Inflammatory macrophage (primary cell): ENCODE measurements at places on chromosomes 7 and 10.

DNA sequence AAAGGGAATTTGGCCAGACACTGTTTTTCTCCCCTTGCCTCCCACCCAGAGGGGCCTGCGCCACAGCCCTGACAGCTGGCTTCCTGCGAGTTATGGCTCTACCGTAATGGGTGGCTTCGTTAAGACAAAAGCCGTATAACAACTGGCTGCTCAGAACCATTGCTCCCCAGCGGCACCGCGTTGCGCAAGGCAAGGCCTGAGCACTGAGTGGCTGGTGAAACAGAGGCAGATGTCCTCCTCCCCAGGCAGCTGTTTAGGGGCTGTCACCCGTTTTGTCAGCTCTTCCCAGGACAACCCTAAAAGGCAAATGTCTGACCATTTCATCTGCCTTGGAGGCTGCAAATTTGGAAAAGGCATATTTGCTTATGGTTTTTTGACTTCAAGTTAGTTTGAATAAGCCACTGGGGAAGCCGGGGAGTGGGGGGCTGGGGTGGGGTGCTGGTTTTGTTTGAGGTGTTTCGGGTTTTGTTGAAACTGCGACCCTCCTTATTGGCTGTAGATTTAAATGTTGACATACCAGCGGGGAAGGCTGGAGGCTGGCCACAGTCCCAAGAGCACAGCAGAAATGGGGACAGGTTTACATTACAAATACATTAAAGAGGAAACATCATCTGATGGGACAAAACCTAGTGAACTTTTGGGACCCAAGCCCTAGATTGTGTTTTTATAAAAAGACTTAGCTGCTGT is 681 bp upstream of the SPOCK2 start:
- DNase-seq = peak; percentile 14

GRCh38 chr10:114940735-114941134 is 2.7 kb downstream of the TRUB1 start:
- DNase-seq = no peak

DNA sequence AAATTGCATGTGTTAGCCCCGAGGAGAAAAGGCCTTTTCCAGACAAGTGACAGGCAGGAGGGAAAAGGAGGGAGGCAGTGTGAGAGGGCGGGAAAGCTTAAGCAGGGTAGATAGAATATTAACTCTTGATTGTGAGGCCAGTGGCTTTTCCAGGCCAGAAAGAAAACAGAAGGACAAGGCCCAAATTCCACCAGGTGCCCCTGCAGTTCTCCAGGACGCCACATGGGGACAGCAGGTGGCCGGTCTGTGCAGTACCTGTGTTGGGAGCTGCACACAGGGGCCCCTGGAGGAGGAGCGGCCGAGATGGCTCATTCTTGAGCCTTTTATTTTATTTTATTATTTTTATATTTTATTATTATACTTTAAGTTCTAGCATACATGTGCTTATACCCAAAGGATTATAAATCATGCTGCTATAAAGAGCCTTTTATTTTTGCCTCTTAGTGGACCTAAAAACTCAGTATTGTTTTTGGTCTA is 141.3 kb upstream of the KLF14 start:
- no peak for DNase-seq

DNA sequence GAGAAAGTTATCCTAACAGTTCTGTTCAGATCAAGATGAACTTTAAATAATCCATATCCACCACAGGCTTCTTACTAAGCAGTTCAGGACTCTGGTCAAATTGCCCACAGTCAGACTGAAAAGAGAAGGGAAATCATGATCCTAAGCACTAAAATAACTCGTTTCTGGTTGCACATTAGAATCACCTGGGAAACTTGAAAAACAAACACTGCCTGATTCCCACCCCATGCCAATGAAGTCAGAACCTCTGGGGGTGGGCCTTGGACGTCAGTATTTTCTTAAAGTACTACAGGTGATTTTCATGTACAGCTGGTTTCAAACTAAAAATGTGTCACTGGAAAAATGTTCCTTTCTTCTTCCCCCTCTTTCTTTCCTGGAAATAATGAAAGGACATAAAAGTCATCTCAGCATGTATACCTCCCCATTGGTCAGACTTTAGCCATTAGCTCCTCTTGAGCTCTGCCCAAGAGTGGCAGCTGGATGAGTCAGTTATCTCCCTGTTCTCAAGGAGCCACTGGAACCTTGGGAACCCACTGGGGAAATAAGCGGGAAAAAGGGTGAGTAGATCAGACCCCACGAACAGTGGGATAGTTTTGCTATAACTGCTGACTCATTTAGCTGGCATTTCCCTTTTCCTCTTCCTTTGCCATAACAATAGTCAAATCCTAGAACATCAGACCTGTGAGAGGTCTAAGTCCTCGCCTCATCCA is 75.3 kb upstream of the IL6 start:
- DNase-seq = no peak

GRCh38 chr10:24971374-24971773 is 19.0 kb upstream of the PRTFDC1 start:
- no peak for DNase-seq

GRCh38 chr7:1654111-1654510 is 16.0 kb upstream of the ELFN1 start:
- no peak for DNase-seq

GRCh38 chr7:664997-665735 is 61.3 kb upstream of the DNAAF5 start:
- DNase-seq = no peak

- peak; percentile 17 for DNase-seq
These were observed 293.9 kb downstream of the CCDC3 start for GRCh38 chr10:12707461-12708185.

DNA sequence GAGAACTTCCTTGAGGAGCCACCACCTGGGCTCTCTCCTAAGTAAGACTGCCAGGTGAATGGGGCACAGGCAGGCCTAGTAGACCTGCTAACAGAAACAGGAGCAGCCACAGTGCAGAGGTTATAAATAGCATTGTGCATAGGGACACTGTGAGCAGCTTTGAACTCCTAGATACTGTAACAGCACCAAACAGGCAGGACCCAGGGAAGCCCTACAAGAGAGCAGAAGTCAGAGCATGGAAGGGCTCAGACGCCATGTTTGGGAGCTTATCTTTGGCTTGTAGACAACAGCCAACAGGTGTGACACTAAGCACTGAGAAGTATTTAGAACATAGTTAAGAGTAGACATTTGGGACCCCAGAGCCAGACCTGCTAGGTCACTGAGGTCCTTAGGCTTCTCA is 14.5 kb downstream of the XRCC2 start:
- no peak for DNase-seq

GRCh38 chr7:115009139-115009538 is 87.2 kb downstream of the MDFIC start:
- DNase-seq = no peak

DNA sequence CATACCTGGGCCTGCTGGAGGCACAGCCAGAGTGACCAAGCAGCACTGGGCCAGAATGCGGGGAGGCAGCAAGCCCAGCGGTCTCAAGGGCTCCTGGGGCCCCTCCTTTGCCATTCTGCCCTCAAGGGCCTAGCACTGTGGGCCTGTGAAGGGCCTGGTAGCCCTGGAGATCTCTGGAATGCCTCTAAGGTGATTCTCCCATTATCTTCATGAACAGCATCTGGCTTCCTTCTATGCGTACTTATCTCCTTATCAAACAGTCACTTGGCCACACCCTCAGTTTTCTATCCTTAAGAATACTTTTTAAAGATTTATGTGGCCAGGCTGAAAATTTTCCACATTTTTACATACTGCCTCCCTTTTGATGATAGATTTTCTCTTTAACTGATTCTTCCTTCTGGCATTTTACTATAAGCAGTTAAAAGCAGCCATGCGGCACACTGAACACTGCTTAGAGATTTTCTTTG is 67.5 kb upstream of the CCNY start:
- DNase-seq = no peak

DNA sequence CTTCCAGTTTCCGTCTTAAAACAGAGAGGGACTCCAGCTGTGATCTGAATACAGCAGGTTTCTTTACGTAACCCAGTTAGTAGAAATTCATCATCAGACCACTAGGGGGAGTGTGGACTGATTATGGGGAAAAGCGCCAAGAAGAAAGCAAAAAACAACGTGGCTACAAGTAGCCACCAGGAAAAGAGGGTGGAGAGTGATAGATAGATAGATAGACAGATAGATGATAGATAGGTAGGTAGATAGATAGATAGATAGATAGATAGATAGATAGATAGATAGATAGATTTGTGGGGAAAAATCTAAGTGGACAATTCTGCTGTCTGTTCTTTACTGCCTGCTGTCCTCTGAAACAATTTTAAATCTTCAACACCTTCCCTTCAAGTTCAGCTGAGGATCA is 12.7 kb upstream of the AKR1B10 start:
- peak; percentile 77 for DNase-seq

- no peak for DNase-seq
These were observed 187.6 kb downstream of the CFTR start for GRCh38 chr7:117667456-117667855.

DNA sequence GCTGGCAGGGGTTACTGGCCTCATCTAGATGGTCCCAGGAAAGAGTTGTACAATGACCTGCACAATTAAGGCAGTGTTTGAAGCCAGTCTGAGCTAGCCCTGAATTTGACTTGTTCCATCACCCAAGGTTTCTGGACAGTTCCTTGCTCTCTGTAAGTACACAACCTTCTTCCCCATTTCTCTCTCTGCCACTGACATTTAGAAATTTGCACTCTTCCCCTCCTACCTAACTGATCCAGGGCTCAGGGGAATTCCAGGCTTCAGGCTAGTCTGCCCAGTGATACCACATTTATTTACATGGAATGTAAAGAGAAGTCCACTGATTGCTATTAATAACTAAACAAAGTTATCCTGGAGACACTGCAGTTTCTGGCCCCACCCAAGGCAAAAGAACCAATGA is 139.0 kb upstream of the GPR26 start:
- DNase-seq = peak; percentile 41

GRCh38 chr7:148276314-148277041 is 314.1 kb upstream of the C7orf33 start:
- DNase-seq = no peak

DNA sequence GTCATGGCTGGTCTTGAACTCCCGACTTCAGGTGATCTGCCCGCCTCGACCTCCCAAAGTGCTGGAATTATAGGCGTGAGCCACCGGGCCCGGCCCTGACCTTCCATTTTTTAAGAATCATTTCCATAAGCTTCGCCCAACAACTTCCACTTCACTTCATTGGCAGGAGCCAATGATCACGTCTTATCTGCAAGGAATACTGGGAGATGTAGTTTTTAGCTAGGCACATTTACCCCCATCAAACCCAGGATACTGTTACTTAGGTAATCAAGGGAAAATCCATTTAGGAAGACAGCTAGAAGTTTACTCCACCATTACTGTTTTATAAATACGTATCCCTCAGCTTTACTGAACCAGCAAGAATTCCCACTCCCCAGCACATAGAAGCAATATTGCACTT is 3.4 kb upstream of the CDK13 start:
- DNase-seq = no peak

GRCh38 chr7:81926-82756 is 110.2 kb upstream of the FAM20C start:
- no peak for DNase-seq

- DNase-seq = peak; percentile 67
These were observed 28.1 kb upstream of the PLXDC2 start for GRCh38 chr10:19788075-19788686.

DNA sequence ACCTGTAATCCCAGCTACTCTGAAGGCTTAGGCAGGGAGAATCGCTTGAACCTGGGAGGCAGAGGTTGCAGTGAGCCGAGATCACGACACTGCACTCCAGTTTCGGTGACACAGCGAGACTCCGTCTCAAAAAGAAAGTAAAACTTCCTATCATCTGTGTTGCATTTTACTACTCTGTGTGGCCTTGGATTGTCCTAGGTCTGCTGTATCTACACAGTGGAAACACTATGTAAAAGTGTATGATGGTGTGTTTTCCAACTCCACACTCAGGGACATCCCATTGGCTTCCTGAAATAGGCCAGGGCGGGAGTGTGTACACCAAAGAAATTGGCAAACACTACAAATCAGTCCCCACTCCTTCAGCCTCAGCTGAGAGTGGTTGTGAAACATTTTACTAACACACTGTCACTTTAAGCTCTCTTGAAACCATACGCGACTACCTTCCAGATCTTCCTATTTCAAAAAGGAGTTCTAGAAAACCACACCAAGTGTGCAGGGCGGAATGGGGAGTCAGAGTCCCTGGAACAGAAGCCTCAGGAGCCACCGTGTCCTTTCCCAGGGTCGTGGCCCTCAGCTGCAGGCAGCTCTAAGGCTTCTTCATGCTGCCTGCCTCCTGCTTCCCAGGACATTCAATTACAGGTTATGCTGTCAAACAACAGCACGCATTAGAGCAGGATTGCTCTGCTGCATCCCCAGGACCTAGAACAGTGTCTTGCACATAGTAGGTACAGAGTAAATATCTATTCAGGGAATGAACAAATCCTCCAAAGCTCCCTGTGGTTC is 275.4 kb downstream of the PARD3 start:
- no peak for DNase-seq

DNA sequence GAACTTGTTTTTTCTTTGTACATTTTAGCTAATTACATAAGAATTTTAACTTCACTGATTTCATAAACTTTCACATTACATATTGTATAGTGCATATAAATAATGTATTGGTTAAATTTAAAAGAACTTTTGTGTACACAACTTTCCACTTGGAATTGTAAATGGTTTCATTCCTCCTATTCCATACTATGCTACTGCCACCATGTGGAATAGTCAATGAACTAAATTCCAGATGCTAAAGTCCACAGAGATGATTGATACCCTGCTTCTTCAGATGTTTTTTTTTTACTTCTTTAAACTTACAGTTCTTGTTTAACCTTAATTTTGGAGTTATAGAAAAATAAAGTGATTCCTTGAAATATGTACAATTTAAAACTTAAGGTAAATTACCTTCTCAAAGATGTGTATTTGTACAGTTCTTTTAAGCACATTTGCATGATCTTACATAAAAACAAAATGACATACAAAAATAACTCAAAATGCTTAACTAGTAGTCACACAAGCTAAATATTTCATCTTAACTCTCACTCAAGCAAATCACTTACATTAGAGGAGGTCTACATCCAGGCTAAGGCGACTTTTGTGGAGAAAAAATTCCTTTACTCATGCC is 247.6 kb upstream of the HGF start:
- DNase-seq = no peak

- DNase-seq = no peak
These were observed 99.4 kb downstream of the MICALL2 start for GRCh38 chr7:1359681-1360485.

DNA sequence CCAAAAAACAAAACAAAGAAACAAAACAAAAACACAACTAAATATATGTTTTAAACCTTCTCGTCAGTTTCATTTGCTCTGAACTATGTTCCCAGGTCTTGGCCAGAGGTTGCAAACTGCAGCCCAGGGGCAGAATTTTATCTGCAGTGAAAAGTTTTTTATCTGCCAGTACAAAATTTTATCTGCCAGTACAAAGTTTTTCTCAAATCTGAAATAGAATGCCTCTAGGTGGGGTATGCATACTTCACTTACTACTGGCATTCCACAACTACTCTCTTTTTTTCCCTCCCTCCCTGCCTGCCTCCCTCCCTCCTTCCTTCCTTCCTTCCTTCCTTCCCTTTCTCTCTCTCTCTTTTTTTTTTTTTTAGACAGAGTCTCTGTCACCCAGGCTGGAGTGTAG is 9.4 kb upstream of the CLDN3 start:
- no peak for DNase-seq

- no peak for DNase-seq
These were observed 130.1 kb downstream of the OTUD1 start for GRCh38 chr10:23568996-23569395.
